ENCODE measurements at places on chromosomes 12 and 14. TPM values are rescaled to one million over a fixed set of nuclear protein-coding genes. Genes with fewer than 3 reads are reported as not detected.

The PTGDR gene
- total RNA-seq = not detected

The FAM181A gene
- not detected for total RNA-seq

The TEX22 gene
- total RNA-seq = 0.21 TPM

The KRT4 gene
- 0.96 TPM for total RNA-seq

The NR4A1 gene
- 2.8 TPM for total RNA-seq

The NRIP2 gene
- total RNA-seq = not detected

The SYT1 gene
- 0.96 TPM for total RNA-seq

The EML5 gene
- 0.96 TPM for total RNA-seq

The GLIPR1L2 gene
- 0.85 TPM for total RNA-seq

The CMA1 gene
- total RNA-seq = not detected

The ARHGEF40 gene
- 18.3 TPM for total RNA-seq

The YAF2 gene
- 62.2 TPM for total RNA-seq
